Posterior vena cava (tissue), 2 donors: ENCODE measurements at places on chromosomes 12 and 14. TPM values are rescaled to one million over a fixed set of nuclear protein-coding genes. Genes with fewer than 3 reads are reported as not detected.

CLEC1B gene
- not detected for total RNA-seq

PIANP gene
- total RNA-seq: 0.69 TPM

KCNA1 gene
- total RNA-seq: 0.05 TPM

CEBPE gene
- 0.19 TPM for total RNA-seq

LTB4R2 gene
- total RNA-seq: 4.0 TPM

SLC5A8 gene
- not detected for total RNA-seq

KRT73 gene
- total RNA-seq: not detected

ADAM20 gene
- 1.3 TPM for total RNA-seq

GNG2 gene
- 29.5 TPM for total RNA-seq

MYF6 gene
- not detected for total RNA-seq

TMEM229B gene
- 1.7 TPM for total RNA-seq

P3H3 gene
- total RNA-seq: 37.7 TPM

LPAR5 gene
- 2.3 TPM for total RNA-seq

SLC17A8 gene
- total RNA-seq: not detected

DPF3 gene
- 0.19 TPM for total RNA-seq

CIDEB gene
- 10.8 TPM for total RNA-seq

PTHLH gene
- total RNA-seq: 1.8 TPM

KCNMB4 gene
- 1.8 TPM for total RNA-seq

EGLN3 gene
- 15.2 TPM for total RNA-seq

ANGEL1 gene
- total RNA-seq: 12.4 TPM

FBXL14 gene
- total RNA-seq: 6.3 TPM

C12orf50 gene
- not detected for total RNA-seq
